ENCODE measurements at places on chromosomes 7 and 10.

DNA sequence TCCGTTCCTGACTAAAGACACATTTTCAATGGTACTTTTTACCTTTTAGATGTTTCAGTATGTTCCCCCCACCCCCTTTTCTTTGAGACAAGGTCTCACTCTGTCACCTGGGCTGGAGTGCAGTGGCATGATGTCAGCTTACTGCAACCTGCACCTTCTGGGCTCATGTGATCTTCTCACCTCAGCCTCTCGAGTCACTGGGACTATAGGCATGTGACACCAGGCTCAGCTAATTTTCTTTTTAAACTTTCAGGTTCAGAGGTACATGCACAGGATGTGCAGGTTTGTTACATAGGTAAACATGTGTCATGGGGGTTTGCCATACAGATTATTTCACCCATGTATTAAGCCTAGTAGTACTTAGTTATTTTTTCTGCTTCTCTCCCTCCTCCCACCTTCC lies 99.3 kb upstream of the RPA3 start:
- no peak for DNase-seq

DNA sequence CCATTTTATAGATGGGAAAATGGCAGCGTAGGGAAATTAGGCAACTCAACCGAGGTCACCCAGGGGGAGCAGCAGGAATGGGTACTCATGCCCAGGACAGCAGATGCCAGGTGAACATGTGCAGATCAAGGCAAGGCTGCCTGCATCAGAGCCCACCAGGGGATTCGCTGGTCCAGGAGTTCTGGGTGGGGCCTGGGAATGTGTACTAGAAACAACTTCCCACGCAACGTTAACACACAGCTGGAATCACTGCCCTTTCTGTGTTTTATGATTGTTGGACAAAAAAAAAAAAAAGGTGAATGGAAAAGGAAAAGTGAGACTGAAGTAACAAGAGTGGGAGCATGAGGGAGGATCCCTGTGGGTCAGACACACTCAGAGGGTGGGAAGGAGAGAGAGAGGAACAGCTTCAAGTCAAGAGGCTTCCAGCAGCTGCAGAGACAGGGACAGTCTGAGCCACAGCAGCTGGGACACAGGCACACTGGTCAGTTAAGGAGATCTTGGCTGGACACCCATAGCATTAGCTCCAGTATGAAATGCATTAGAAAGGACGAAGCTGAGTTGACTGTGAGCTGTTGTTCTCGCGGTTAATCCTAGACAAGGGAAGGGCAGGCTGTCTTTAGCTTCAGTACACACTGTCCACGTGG lies 187.9 kb upstream of the INHBA start:
- no peak for DNase-seq

- DNase-seq = no peak
Measured at GRCh38 chr10:127414024-127414423, 135.1 kb upstream of the NPS start.

- DNase-seq = peak; percentile 44
Measured at GRCh38 chr10:44674536-44675386, 236.4 kb upstream of the TMEM72 start.

- no peak for DNase-seq
Measured at GRCh38 chr7:123271856-123272255, 72.1 kb upstream of the SLC13A1 start.

DNA sequence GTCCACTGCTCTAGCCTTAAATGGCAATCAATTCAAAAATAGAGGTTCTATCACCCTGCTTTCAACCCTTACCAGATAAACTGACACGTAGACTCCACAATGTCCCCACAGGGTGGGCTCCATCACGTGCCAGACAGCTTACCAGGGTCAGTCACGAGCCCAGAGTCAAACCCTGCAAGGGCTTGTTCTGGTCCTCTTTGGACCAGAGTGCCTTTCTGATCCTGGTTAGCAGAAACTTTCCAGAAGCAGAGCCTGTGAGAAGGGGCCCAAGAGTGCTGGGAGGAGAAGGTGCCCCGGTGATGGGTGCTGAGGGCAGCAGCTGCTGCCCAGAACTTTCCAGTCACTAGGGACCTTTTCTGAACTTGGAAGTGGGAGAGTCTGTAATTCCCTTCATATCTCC lies 354 bp upstream of the GIMAP5 start:
- no peak for DNase-seq

DNA sequence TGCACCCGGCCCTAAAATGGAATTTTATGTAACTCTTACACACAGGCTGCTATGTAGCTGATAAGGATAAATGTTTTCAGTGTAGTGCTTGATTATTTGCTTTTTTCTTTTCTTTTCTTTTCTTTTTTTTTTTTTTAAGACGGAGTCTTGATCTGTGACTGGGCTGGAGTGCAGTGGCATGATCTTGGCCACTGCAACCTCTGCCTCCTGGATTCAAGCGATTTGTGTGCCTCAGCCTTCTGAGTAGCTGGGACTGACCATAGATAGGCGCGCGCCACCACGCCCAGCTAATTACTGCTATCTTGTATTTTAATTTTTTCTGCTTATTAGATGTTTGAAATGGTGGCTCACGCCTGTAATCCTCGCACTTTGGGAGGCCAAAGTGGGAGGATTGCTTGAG lies 3.4 kb downstream of the RABGEF1 start:
- no peak for DNase-seq

DNA sequence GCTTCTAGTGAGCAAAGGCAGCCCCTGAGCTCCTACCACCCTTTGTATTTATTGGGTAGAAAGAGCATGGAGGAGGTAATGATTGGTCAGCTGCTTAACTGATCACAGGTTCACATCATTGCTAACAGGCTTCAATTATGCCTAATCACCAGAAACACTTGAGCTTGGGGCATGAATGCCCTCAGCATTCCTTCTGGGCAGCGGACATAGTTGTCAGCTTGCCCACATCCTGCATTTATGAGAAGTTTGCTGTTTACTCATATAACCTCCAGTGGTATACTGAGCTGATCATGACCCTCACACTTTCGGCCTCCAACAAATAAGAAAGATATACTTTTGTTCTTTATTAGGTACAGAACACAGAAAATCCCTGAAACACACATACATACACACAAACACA lies 140.3 kb upstream of the ODAD2 start:
- no peak for DNase-seq

- DNase-seq = no peak
Measured at GRCh38 chr7:69710768-69711438, 112.6 kb downstream of the AUTS2 start.

DNA sequence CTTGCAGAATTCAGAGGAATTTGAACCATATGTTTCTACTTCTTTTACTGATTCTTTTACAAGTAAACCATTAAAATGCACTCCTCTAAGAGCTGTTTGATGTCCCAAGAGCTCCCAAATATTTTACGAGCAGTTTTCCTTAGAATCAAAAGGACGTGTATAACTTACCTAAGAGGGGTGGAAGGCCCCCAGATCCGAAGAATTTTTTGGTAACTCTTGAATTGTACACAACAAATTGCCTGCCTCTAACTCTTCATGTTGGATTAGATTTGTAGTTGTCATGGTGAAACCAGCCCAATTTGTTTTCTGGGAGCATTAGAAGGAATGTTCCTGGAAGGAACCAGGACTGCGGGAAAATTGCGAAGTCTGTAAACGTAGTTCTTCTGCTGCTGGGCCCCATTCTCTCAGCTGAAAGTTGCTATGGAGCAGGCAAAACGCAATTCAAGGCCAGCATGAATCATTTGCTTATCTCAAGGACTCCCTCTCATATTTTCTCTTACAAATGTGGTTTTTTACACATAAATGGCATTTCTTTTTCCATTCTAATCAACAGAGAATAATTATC lies 124.8 kb upstream of the TMEM72 start:
- peak; percentile 57 for DNase-seq

GRCh38 chr7:20244334-20245120 lies 27.3 kb upstream of the MACC1 start:
- no peak for DNase-seq

GRCh38 chr7:36781011-36781738 lies 56.9 kb upstream of the AOAH start:
- DNase-seq = no peak

DNA sequence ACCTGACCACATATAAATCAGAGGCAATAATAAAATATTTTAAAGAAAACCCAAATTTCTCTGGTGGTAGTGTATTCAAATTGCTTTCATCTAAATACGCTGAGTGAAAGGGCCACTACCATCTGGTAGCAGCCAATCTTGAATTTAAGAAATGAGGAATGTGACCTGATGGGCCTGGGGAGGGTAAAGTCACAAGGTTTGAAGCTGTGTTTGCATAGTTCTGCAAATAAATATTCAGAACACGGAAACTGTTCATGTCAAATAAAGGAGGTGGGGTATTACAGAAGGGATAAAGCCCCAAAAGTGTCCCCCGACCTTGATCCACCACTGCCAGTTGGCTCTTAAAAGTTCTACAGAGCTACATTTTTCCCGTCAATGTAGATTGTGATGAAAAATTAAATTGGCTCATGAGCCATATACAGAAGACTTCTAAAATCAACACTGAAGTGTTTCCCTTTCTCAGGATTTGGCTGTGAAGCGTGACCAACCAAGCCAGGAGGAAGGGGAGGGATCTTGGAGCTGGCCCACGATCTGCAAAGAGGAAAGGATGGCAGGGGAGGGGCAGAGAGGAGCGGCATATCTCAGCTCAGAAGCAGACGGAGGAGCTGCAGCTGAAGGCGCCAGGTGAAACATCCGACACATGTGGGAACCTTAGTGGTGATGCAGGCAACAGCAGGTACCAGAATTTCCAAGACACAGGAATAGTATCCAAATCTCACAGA lies 39.6 kb downstream of the MPP7 start:
- no peak for DNase-seq

- no peak for DNase-seq
Measured at GRCh38 chr7:123738356-123738755, 10.4 kb downstream of the WASL start.

GRCh38 chr7:42661312-42661711 lies 250.6 kb downstream of the C7orf25 start:
- DNase-seq = peak; percentile 52

DNA sequence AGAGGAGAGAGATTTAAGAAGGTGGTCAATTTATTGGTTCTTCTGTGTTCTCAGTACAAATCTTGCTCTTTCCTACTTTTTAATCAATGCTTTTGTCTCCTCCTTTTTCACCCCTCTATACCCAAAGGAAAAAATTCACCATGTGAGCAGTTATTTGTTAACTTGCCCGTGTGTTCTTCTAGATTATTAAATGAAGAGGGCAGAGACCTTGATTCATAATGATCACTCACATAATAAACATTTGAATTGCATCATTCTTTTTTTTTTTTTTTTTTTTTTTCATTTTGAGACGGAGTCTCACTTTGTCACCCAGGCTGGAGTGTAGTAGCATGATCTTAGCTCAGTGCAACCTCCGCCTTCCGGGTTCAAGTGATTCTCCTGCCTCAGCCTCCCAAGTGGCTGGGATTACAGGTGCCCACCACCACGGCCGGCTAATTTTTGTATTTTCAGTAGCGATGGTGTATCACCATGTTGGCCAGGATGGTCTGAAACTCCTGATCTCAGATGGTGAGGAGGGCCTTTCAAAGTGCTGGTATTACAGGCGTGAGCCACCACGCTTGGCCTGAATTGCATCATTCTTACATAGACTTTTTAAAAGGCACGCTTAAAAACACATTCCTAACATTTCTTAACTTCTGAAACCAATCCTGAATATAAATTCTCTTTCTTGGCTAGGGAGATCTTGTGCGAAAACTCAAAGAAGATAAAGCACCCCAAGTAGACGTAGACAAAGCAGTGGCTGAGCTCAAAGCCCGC lies 3.6 kb downstream of the GARS1 start:
- DNase-seq = peak; percentile 49

GRCh38 chr7:116354171-116354545 lies 143.8 kb downstream of the TES start:
- peak; percentile 80 for DNase-seq

DNA sequence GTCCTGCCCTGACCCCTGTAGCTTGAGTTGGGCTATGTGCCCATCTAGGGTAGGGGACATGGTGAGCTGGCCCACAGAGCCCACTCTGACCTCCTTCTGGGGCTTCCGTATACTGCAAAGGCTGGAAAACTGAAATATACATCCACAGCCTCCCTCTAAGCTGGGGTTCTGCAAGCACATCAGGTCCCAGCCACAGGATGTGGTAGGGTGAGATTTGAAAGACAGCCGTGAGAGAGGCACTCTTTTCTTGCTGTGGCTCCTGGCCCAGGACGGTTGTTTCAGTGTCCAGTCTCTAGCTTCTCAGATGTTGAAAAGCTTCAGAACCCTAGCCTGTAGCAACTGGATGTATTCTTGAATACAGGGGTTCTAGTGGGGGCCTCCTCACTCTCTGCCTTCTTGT lies 60.1 kb upstream of the ADRB1 start:
- DNase-seq = no peak

GRCh38 chr10:14617852-14618251 lies 156.8 kb downstream of the FAM107B start:
- peak; percentile 40 for DNase-seq

GRCh38 chr10:46310851-46311250 lies 24.1 kb downstream of the ANTXRL start:
- no peak for DNase-seq

DNA sequence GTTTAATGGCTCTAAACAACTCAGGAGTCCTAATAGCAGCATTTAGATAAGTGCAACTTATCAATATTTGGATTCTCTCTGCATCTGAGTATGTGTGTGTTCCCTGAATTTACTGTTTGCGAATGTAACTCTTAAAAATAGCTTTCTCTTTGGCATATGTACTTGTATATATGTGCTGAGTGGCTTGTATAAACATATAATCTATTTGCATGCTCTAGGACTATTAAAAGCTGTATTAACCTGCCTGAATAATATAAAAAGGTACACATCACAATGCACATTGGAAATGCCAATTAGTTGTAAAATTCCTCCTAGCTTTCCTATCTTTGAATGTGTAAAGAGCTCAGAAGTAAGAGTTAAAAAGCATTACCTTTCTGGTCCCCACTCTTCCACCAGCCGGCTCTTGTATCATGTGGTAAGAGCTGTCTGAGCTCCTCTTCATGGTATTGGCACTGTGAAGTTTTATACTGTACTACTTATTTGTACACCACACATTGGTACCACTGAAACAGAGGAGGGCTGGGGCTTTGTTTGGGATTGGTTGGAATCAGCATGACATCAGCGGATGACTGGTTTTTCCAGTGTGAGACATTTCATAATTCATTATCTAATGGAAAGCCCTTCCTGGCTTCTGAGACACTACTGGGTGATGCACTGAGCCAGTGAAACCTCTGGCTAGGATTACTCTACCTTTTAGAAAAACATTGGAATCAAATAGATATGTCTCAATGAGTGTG lies at the start of gene INHBA:
INHBA (minus strand) TSS at position 456 of the 737 bp plus-strand sequence. CDS start 2,716 bp downstream, outside the sequence.
- DNase-seq = peak; percentile 97

GRCh38 chr7:97307521-97308108 lies 190.1 kb downstream of the SDHAF3 start:
- DNase-seq = no peak

Measured in fibroblast of upper back skin (primary cell).